ENCODE measurements at places on chromosomes 4 and X.

DNA sequence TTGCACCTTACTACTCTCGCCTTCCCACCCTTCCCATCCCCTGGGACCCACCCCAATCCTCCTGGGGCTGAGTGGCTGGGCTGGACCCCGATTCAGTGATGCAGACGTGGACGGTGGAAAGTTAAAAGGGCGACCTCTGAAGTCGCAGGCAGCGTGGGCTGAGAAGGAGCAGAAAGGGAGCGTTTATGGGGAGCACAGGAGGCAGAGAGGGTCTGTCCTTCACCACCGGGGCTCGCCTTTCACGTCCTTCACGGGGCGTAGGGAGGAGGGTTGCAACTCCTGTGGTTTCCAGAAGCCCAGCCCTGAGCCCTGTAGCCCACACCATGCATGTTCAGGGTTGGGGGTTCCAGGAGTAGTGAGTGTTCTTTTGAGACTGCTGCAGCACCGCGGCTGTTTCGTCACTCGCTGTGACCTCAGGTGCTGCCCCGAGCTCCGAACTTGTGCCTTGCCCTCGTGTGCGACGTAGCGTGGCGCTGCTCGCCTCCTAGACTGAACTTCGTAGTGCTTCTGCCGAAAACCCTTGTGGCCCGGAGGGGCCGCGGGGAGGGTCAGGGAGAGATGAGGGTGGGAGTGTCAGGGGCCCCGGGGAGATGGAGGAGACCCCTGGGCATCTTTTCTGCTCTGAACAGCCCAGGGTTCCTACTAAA lies 1.6 kb downstream of the NHS start:
- no peak for DNase-seq

DNA sequence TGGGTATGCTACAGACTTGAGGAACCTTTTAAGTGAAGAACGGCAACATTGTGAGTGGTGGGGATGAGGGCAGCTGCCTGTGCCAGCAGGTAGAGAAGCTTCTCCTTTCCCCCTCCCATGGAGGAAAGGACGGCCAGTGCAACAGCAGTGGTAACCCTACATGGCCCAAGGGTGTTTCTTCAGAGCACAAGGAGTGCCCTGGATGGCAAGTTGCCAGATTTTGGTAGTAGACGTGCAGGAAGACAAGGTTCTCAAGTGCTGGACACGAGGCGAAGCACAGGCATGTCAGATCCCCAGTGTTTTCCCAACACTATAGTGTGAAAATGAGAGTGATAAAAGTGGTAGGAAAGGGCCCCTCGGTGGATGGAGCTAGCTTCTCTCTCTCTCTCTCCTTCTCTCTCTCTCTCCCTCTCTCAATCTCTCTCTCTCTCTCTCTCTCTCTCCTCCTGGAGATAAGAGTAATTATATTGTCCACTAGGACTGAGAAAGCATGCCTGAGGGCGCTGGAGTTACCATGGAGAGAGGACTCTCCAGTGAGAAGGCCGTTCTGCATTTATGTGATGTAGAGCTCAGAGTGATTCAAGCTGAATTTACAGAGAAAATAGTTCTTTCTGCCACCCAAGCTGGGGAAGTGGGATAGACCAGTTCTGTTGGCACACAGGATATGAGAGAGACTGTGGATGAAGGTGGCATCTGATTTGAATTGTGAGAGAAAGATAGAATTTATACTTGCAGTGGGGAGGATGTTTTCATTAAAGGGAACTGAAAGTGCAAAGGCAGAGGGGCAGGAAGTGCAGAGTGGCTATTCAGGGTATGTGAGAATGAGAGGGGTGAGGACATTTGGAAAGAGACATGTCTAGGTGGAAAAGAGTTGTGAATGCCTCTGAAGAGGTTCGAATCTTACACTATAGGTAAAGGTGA lies 25.7 kb upstream of the TRPC3 start:
- DNase-seq, result no peak

GRCh38 chrX:41529221-41529620 lies 82.1 kb downstream of the NYX start:
- DNase-seq, result no peak

GRCh38 chr4:111475001-111475400 lies 670.3 kb upstream of the FAM241A start:
- DNase-seq, result no peak

DNA sequence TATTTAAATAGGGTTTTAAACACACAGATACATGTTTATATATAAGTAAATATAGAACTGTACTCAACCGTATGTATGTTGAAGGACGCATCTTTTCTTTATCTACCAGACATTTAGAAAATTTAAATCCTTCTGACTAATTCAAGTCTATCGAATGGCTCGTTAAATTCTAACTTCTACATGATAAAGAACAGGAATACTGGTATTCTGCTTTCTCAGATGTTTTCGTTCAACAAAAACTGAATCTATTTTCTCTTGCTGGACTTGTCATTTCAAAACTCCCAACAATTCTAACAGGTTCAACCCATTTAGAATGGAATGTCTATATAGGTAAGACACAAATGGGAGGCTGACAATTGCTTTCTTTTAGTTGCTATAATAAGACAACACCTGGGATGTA lies 978.3 kb upstream of the ADGRL3 start:
- no peak for DNase-seq

- DNase-seq, result no peak
These were observed 32.8 kb upstream of the MAML3 start for GRCh38 chr4:140186651-140187315.

DNA sequence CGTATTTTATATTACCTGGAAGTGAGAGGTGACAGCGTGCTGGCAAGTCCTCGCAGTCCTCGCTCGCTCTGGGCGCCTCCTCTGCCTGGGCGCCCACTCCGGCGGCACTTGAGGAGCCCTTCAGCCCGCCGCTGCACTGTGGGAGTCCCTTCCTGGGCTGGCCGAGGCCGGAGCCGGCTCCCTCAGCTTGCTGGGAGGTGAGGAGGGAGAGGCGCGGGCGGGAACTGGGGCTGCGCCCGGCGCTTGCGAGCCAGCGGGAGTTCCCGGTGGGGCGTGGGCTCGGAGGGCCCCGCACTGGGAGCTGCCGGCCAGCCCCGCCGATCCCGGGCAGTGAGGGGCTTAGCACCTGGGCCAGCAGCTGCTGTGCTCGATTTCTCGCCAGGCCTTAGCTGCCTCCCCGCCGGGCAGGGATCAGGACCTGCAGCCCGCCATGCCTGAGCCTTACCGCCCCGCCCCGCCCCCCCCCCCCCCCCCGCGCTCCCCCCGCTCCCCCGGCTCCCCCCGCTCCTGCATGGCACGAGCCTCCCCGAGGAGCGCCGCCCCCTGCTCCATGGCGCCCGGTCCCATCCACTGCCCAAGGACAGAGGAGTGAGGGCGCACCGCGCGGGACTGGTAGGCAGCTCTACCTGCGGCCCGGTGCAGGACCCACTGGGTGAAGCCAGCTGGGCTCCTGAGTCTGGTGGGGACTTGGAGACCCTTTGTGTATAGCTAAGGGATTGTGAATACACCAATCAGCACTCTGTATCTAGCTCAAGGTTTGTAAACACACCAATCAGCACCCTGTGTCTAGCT lies 298.9 kb upstream of the MAGEB16 start:
- DNase-seq, result no peak

DNA sequence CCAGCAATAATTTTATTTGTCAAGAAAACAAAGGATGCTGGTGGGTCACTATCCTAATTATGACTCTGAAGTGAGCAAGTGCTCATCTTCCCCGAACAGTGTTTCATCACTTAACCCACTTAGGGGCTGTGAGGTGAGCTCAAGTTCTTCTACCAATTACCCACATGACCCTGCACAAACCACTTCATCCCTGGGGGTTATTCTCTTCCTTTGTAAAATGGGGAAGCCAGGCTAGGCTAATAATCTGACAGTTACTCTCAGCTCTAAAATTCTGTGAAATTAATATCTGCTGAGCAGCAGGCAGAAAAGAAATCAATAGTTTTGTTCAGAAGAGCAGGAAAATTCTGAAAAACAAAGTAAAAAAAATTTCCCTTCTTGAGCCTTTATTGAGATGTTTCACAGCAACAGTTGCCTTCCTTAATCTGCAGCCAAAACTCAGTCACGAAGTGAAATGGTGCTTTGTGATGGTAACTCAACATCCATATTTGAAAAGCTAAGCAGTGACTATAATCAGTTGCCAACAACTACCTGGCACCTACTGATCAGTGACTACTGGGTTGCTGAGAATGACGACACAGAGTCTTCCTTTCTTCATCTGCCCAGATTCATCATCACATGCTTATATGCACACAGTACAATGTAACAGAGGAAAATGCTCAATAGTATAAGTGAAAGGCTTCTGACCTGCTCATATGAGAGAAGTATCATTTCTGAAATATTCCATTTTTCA lies 24.1 kb downstream of the ATP8A1 start:
- no peak for DNase-seq

- DNase-seq, result no peak
These were observed 79.7 kb downstream of the VMA21 start for GRCh38 chrX:151476604-151477303.

- no peak for DNase-seq
These were observed 8.3 kb downstream of the SPON2 start for GRCh38 chr4:1164040-1164439.

DNA sequence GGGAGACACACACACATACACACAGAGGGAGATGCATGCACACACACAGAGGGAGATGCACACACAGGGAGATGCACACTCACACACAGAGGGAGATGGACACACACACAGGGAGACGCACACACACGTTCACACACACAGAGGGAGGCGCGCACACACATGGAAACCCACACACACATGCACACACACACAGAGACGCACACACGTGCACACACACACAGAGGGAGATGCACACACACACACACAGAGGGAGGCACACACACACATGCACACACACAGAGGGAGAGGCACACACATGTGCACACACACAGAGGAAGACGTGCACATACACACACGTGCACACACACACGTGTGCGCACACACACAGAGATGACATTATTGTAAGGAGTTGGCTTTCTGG lies 79.1 kb downstream of the HMX1 start:
- DNase-seq, result no peak

- no peak for DNase-seq
These were observed 4.2 kb upstream of the JCHAIN start for GRCh38 chr4:70670332-70671014.

- no peak for DNase-seq
These were observed 759 bp upstream of the TBC1D1 start for GRCh38 chr4:37889849-37890800.

DNA sequence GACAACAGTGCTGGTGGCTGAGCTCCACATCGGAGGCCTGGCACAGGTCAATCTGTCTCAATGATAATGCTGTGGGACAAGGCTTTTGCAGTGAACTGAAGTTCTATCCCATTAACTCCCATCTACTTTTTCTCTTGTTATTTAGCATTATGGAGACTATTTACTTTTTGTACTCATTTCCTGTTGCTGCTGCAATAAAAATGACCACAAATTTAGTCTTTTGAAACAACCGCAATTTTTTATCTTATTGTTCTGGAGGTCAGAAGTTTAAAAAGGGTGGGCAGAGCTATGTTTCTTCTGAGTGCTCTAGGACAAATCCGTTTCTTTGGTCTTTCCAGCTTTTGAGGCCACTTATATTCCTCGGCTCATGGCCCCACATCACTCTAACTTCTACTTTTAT lies 111.0 kb upstream of the PITX2 start:
- no peak for DNase-seq

DNA sequence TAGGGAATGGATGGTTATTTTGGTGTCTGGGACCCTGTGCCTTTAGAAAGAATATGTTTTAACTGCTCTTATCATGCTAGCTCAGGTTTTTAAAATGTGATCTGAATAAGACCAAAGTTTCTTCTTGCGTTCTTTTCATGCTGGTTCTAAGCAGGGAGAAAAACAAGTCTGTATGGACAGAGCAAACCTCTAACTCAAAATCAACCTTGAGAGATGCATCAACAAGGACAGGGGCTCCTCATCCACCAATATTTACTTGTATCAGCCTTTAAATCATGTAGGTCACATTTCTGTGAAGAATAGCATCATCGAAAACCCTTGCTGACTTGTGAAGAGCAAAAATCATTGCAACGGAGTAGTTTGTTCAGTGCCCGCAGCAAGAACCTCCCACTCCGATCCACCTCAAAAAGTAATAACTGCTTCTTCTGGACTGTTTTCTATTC lies 1.2 kb downstream of the ATP10D start:
- no peak for DNase-seq

GRCh38 chr4:74534936-74535335 lies 90.0 kb downstream of the AREG start:
- no peak for DNase-seq

- no peak for DNase-seq
These were observed 83.8 kb upstream of the BMPR1B start for GRCh38 chr4:94673961-94674360.

- DNase-seq, result no peak
These were observed 50.6 kb upstream of the RAPGEF2 start for GRCh38 chr4:159052315-159052714.

GRCh38 chrX:153761863-153762262 lies 2.2 kb upstream of the PLXNB3 start:
- DNase-seq, result no peak

DNA sequence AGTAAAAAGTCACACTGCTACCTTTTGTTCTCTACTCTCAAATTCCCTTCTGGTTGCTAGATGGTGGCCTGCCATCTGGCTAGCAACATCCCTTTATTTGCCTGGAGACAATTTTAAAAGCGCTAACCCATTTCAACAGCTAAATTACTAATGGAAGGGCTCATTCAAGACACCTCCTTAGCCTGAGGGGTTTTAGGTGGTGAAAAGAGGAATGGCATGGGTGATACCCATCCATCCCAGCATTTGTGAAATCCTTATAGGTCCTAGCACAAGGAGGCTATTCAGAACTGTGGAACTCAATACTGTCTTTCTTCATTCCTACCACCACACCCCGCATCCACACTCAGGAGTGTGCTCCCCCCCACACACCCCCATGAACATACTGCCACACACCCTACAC lies 33.5 kb downstream of the ARHGEF9 start:
- no peak for DNase-seq

- no peak for DNase-seq
These were observed 177.5 kb downstream of the ENOX2 start for GRCh38 chrX:130725519-130725918.

DNA sequence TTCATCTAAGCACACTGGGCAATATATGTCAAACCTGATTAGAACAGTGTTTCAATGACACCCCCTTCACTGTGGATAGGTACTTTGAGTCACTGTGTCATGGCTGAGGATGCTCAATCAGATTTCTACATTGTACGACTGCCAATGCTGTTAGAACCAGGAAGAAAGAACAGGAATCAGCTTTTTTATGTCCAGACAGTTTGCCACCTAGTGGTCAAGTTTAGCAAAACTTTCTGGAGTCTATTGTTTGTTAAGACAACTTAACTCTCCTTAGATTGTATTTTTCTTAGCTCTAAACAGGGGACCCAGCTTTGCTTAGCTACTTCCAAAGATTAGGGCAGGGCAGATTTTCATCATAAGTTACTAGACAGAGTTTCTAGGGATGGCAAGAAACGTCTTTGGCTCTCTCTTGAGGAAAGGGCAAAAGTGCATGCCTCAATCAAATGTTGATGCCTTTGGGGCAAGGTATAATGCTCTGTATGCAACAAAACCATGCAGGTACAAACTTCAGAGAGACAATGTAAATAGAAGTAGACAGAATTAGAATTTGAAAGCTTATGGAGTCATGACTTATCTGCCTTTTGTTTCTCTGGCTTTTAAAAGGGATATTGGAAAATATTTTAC lies 40.5 kb upstream of the BMP3 start:
- no peak for DNase-seq

GRCh38 chr4:172986114-172986513 lies 182.5 kb upstream of the GALNT7 start:
- DNase-seq, result no peak

Measured in stimulated activated CD8-positive, alpha-beta memory T cell treated with anti-CD3 and anti-CD28 coated beads, Interleukin-2, amount 100 ng/mL, for 48 hours (primary cell).